ENCODE measurements at places on chromosomes 1 and 21.

- no peak for DNase-seq
These were observed 72.6 kb downstream of the ATP6V1G3 start for GRCh38 chr1:198467907-198468306.

GRCh38 chr1:211348547-211348946, 21.9 kb downstream of the TRAF5 start:
- DNase-seq, result no peak

DNA sequence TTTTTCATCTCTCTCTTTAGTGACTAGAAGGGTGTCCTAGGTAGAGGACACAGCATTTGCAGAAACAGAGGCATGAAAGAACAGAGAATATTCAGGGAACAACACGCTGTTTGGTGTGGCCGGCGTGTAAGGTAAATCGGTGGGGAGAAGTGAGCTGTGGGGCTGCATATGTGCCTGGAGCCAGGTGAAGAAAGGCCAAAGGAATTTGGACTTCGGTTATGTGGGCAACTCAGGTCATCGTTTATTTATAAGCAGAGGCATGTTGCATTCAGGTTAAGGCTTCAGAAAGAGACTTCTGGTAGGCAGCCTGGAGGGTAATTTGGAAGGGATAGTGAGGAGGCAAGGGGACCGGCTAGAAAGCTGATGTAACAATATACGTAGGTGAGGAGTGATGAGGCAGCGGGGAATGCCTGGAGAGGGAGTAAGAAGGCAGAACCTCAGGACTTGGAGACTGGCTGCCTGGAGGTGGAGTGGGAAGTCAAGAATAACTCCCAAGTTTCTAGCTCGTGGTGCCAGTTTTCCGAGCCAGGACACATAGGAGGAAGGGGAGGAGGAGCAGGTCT, 64.1 kb upstream of the ACOT11 start:
- DNase-seq, result no peak

DNA sequence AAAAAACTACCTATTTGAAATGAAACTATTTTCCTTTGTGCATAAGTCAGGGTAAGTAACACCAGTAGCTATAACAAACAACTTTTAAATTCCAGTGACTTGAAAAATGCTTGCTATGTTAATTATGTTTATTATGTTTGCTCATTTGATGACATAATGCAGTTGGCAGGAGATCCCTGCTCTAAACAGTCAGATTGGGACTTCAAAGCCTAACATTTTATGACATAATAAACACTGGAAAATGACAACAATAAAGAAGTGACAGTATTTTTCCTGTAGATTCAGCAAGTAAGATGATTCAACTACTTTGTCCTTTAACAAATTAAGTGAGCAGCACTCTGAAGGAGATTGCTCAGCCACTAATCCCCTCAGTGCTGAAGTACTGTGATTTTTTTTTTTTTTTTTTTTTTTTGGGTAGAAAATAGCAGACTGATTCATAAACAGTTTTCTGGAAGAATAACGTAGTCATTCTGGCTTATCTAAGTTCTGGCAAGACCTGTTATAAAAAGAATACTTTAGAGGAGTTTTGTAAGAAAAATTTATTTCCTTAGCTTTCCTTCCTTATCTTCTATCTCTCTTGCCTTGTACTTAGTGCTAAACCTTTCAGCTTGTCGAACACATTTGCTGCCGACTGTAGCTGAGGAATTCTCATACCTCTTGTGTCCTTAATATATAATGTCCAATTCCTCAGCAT, 207.2 kb downstream of the PTGER3 start:
- no peak for DNase-seq

DNA sequence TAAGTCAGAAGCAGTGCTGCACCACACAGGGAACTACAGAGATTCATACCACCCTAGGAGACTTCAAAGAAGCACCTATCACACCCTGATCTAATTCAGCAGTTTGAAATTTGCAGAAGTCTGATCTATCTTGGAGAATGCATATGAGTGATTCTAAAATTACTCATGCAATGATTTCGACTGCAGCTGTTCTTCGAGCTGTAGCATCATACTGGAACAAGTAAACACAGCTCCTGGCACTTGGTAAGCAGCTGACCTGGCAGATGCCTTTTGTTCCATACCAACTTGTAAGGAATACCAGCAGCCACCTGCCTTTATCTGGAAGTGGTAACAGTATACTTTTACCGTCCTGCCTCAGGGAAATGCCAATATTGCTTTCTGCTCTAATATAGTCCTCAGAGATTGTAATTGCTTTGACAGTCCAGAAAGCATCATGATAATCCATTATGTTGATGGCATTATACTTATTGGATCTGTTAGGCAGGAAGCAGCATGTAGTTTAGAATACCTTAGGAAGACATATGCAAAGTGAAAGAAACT, 25.7 kb downstream of the AADACL4 start:
- no peak for DNase-seq

- DNase-seq, result no peak
These were observed 352.0 kb downstream of the RRAGC start for GRCh38 chr1:38507563-38507962.

DNA sequence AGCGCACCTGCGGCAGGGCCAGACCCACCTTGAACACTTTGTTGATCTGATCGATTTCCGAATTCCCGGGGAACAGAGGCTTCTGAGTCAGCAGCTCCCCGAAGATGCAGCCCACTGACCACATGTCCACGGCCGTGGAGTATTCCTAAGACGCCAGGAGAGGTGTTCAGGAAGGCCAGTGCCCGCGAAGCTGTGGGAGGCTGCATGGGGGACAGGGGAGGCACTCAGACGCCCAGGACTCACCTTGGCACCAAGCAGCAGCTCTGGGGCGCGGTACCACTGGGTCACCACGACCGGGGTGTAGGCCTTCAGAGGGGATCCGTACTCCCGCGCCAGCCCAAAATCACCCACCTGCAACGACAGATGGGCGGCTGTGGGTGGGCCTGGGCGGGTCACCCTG, 11.2 kb upstream of the SLC35E2B start:
- no peak for DNase-seq

DNA sequence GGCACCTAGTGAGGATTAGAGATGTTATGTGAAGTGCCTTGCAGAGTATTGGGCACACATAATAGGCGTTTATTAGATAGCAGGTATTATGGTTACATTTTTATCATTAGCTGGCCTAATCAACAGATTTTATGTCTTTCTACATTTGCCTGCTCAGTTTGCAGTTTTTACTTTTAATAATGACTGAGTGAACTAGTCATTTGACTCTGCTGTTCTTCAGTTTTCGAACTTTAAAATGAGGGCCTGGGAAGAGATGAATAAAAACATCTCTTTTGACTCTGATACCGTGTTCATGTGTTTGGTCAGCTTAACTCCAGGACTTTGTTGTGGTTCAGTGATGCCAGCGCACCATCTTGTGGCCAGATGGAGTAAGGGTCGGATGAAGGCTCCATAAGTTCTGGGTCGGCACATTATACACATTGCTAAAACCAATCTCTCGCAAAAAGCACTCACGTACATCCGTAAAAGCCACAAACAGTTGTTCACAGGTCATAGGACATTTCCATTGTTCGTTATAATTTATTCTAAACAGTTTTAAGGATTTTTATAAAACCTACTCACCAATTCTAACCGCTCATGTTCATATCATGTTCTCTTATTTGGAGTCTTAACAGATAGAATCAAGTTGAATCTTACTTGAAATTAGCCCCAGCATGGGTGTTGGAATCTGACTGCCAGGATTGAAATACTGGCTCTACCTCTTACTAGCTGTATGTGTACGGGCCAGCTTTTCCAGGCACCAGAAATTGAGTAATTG, 78.4 kb upstream of the GPR88 start:
- peak; percentile 86 for DNase-seq

DNA sequence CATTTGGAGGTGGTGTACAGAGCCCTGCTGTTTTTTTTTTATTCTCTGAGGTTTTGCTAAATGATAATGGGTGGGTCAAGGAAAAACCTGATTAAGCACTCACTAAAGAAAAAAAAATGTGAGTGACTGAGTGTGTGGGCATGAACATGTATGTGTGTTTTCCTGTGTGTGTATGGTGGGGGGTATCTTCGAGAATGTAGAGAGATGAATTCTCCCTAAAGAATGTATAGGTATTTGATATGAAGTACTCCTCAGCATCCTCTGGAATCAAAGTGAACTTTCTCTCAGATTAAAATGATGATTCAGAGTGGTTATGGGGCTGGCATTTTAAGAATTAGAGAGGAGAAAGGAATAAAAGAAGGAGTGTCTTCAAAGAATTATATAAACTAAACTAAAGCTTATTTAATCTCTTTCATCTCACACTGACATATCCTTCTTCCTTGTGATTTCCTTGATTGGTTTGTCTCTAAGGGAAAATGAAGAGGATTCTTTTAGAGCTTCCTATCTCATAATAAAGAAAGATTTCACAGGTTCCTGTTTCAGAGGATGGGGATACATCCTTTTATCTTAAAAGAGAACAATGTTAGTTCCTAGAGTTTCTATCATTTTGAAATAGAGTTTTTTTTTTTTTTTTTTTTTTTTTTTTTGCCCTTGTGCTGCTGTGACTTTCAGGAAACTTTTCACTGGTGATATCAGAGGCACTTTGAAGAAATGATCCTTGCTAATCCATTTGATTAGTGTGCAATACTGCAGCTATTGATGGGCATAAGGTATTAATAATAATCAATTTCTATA, 23.9 kb downstream of the S1PR1 start:
- DNase-seq, result no peak

DNA sequence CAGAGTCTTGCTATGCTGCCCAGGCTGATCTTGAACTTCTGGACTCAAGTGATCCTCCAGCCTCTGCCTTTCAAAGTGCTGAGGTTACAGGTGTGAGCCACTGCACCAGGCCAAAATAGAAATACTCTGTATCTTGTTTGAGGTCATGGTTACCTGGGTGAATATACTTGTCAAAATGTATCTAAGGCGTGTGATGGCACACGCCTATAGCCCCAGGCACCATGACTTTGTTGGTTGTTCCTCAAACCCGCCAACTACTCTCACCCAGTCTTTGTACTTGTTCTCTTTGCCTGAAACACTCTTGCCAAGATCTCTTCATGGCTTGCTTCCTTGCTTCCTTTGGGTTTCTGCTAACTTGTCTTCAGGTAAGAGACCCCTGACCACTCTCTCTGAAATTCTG, 38.0 kb upstream of the RGS5 start:
- no peak for DNase-seq

DNA sequence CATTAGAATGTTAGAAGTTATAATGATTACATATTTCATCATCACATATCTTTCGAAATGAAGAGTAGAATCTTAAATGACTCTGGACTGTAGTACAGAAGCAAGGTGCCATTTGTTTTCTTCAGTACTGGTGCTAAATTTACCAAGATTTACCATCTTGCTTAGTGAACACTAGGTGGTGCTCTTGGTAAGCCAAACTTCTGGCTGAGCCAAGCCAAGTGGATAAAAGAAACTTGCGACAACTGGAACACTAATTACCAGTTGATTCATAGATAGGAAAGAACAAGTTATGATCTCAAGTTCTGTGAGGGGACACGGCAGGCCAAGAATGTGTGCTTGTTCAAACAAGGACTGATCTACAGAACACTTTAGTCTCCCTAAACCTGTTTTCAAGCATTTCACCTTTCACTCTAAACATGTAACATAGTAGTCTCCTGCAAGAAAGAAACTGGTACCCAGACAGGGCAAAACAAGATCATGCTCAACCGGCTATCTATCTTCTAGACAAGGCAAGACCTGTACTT, 19.8 kb downstream of the SPRTN start:
- DNase-seq, result peak; percentile 72

DNA sequence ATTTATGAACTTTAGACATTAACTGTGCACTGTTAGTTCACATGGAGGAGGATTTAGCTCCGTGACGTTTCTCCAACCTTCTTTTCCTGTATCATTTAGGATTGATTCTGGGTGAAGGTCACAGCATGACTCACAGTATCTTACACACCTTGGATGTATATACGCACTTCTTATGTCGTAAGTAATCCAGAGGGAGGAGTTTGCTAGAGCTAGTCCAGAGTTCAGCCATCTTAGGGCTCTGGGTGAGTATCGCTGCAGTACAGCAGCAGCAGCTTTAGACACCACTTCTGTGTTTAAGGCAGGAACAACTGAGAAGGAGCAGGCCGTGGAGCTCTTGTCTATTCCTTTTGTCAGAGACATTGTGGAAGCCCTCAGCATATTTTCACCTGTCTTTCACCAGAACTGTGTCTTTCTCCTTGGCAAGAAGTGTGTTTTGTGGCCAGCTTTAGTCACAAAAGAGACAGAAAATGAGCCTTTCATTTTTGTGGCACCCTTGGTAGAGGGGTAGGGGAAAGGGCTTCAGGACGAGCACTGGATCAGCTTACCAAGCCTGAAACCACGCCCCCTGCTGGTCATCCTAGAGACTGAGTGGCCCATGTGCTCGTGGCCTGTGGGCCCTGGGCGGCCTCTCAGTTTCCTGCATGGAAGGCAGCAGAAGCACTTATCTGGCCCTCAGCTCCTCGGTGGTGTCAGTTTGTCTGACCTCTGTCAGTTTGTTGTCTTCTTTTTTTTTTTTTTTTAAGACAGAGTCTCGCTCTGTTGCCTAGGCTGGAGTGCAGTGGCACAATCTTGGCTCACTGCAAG, 64.0 kb downstream of the ADARB1 start:
- peak; percentile 69 for DNase-seq

DNA sequence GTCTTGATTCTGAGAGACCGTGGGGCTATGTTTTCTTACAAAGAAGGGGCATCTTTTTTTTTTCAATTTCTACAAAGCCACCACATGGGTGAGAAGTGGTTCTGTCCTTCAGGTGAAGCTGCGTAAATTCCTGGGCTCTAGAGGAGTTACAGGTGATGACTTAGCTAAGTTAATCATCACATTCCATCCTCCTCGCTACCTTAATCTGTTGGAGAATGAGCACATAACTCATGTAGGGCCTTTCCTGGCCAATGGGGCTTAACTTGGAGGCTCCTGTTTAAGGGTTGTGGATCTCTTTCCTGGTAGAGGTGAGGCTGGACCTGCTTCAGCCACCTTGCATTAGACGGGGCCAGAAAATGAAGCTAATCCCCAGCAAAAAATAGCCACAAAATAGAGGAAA, 19.9 kb downstream of the REG4 start:
- no peak for DNase-seq

DNA sequence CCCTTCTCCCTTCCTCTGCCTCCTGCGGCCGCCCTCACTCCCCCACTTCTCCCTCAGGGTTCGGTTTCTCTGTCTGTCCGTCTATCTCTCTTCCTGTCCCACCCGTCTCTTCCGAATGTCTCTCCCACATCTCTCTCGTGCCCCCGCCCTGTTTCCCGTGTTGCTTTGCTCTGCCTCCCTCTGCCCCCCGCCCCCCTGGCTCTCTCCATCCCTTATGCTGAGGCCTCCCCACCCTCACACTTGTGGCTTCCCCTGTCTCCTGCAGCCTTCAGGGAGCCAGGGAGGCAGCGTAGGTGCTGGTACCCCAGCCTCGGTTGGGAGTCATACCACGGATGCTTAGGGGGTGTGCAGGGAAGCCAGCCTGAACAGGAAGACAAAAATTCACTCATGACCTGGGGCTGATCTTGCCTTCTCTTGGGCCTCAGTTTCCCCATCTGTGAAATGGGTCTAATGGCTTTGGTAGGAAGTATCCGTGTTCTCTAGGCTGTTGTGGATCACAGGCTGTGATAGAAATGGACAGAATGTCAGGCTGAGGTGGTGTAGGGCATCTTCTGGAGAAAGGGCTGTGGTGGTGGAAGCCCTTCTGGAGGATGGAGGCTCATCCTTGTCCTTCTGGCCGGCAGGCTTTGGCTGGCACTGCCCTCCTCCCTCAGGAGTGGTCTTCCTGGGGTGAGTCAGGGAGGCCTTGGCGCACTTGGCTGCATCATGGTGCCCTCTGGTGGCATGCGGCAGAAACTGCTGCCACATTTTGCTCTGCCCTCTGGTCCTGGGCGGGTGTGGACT, 55.5 kb downstream of the FOXO6 start:
- peak; percentile 71 for DNase-seq
